ENCODE measurements at places on chromosomes 6 and 20.

DNA sequence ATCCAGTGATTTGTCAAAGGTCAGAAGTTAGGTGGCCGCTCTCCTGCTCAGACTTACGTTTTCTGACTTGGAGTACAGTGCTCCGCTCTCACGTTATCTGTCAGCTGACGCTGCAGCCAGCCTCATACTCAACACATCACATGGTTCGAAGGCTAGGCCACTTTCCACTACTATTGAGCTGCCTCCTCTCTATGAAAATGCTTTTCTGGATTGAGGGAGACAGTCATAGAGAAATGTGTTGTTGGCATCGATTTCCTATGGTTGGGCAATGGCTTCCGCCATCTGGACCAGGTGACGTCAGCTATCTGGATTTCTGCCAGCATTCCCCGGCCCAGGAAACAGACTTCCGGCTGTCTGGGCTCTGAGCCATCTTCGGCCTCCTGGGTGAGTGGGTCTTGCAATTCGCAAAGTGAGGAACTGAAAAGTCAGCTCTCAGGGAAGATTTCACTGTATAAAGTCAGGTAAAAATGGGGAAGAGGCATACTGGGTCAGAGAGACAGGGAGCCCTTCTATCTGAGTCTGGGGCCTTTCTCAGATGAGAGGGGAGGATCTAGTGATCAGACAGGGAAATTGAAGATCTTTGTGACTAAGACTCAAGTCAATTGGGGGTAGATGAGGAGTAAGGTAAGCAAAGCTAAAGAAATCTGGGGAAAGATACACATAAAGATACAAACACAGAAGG, 37.5 kb upstream of the IER3 start:
- no peak for DNase-seq

DNA sequence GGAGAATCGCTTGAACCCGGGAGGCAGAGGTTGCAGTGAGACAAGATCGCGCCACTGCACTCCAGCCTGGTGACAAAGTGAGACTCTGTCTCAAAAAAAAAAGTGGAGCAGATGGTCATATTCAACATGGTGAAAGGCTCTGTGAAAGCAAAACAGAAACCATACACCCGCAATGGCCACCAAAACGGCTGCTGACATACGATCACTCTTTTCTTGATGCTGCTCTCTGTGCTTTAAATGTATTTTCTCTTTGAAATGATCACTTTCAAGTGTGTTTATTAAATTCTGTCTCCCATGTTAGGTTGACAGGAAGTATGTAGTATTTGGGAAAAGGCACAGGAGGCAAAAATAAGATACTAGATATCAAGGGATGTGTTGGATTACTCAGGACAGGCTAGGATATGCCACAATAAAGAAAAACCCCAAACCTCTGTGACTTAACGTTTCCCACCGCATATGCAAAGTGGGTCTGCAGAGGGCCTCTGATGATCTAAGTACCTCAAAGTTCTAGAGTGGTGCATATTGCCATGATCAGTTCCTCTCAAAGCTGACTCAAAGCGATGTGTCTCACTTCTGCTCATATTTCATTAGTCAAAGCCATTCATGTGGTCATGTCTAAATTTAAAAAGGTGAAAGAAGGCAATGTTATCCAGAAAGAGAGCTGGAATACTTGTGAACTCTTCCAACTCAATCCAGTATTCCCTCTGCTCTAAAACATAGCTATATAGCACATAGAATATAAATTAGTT, 155.1 kb upstream of the SOX4 start:
- no peak for DNase-seq

- no peak for DNase-seq
Observed at GRCh38 chr20:43844778-43845614, 69.7 kb upstream of the TOX2 start.

DNA sequence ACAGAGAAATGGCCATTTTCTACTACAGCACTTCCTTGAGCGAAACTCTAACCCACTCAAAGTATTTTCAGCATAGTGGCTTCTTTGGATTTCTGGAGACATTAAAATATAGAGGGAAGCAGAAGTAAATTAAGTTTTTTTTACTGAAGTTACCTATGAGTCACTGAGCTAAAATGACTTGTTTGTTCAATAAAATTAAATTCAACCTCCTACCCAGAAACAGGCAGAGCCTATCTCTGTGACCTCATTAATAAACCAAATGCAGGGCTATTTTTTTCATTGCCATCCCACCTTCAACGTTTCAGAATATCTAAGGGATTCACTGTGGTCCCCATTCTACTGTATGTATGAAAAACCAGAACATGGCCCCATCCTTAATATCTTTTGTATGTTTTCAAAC, 133.0 kb downstream of the MTFR2 start:
- no peak for DNase-seq

GRCh38 chr6:134446218-134446848, 128.4 kb upstream of the SGK1 start:
- DNase-seq: no peak

- no peak for DNase-seq
Observed at GRCh38 chr6:127641905-127642304, 64.9 kb downstream of the C6orf58 start.

DNA sequence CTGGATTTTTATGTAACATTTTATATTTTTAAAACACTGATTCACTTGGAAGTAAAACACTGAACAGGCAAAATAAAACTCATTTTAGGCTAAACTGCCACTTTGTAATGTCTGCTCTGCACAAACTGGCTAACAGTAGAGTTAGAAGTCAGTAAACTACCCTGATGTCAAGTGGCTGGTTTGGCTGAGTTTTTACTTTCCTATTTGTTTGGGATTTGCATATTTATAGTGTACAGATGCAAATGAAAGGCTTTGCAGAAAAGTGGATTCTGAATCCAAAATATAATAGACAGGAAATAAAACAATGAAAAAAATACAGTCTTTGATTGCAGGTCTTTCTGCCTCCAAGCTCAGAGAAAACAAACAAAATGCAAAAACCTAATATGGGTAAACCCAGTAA, 213.1 kb downstream of the CDH26 start:
- no peak for DNase-seq

DNA sequence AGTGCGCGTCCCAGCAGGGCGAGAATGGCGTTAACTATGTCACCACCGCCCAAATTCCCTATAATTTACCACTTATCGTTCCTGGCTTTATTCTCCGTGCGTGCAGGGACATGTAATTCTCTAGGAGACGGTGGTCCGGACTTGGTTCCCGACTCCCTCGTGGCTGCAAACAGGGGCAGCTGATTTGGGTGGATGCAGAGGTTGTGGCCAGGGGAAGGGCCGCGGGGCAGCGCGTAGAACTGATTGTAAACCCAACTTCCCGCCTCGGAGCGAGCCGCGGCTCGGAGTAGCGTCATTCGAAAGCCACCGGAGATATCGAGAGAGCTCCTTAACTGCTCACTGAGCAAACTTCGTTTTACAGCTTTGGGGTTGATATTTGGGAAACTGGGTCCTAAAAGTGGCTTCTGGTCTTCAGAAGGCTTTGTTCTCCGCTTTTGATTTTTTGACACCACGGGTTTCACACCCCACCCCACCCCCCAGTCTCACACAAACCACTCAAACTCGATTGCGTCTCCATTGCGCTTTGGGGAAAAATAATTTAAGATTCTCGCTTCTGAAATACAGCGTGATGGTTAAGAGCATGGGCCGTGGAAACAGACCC, 17.5 kb upstream of the ZSCAN9 start:
- no peak for DNase-seq

GRCh38 chr20:63254606-63255384, 532 bp upstream of the NKAIN4 start:
- no peak for DNase-seq

GRCh38 chr20:49945701-49946477, 9.7 kb downstream of the RNF114 start:
- no peak for DNase-seq

- no peak for DNase-seq
Observed at GRCh38 chr6:53295176-53295575, 53.6 kb downstream of the ELOVL5 start.

- no peak for DNase-seq
Observed at GRCh38 chr6:167748458-167749379, 78.0 kb upstream of the AFDN start.

- DNase-seq: no peak
Observed at GRCh38 chr20:3312940-3313682, 74.1 kb upstream of the SLC4A11 start.

GRCh38 chr6:16694781-16695578, 66.3 kb downstream of the ATXN1 start:
- no peak for DNase-seq

DNA sequence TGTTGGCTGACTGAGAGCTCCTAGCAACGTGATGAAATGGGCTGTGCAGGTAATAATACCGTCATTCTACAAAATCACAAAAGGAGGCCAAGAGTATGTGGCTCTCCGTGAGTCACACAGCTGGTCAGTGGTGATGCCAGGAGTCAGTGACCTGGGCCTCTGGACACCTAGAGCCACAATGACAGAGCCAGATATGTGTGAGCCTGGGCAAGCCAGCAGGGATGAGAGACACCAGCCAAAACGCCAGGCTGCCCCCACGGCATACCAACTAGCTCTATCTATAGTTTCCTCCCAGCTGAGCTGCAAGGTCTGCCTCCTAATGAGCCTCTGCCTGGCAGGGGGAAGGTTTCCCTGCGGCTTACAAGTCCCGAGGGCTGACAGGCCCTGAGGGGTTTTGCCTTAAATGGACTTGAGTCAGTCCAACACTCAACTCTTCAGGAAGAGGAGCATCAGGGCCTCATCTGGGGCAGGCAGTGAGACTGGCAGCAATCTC, 70.0 kb downstream of the CPNE5 start:
- DNase-seq: no peak

- no peak for DNase-seq
Observed at GRCh38 chr20:945841-946240, 29.7 kb upstream of the ANGPT4 start.

- no peak for DNase-seq
Observed at GRCh38 chr6:3569816-3570215, 113.0 kb upstream of the SLC22A23 start.

DNA sequence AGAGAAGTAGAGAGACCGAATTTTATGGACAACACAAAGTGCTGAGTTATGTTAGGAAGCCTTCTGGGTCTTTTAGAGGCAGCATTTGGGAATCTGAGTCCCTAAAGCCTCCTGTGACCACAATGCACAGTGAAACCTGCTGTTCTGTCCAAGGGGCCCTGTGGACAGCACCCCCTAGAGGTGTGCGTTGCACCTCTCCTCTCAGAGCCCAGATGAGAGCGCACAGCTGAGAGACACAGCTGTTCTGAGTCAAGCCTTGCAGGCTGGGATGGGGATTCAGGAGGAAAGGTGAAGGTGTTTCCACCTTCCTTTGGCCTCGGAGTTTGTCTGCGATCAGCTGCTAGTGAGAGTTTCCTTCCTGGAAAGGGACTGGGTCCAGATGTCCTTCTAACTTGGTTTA, 13.0 kb downstream of the PCK1 start:
- no peak for DNase-seq

- DNase-seq: no peak
Observed at GRCh38 chr20:33209789-33210188, 7.4 kb upstream of the BPIFA3 start.

DNA sequence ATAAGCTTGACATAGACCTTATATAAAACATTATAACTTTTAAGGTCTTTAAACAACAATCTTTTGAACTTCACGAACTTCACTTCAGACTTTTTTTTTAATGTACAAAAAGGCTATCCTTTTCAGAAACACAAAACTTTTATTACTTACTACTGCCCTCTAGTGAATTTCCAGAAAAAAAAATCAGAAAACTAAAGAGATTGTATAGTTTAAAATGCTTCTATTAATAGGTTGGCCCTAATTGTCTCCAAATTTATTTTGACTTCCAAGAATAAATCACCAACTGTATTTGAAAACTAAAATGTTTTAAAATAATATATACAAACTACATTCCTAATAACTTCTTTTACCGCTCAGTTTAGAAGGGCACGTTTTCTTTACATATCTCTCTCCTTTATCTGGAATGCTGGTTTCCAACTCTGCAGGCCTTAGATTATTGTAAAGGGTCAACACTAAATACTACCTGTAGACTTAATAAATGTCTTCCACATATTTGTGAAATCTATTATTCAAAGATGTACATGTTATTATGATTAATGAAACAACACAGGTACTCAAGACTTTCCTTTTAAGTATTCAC, 66.8 kb downstream of the LMBRD1 start:
- no peak for DNase-seq

GRCh38 chr6:40959781-40960327, 79.2 kb downstream of the UNC5CL start:
- DNase-seq: no peak

GRCh38 chr6:27754408-27754782, 157.8 kb downstream of the OR2B2 start:
- DNase-seq: no peak

DNA sequence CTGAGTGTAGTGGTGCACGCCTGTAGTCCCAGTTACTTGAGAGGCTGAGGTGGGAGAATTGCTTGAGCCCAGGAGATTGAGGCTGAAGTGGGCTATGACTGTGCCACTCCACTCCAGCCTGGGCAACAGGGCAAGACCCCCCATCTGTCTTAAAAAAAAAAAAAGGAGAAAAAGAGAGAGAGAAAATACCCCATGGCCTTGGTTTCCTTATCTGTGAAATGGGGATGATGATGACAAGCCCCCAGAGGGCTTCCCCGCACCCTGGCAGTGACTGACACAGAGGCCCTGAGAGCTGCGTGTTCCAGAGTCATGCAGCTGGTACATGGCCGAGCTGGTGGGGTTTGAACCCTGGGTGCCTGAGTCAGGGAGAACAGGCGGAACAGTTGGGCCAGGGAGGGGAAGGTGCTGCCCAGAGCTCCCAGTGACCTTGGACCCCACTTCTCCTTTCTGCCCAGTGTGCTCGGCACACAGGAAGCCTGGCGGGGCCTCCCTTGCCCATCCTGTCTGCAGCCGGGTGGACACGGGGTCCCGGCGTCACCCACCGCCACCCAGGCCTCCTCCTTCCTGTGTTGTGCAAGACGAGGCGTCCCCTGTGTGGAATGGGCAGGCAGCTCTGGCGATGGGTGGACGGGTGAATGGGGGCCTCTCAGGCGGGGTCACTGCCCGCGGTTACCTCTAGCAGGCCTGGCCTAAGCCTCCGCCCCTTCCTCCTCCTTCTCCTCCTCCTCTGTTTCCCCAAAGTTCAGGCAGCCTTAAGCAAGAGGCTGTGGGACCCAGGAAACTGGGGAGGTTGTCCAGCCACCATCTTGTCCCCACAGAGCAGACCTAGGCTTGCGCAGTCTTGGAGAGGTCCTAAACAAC, 84.2 kb downstream of the CEBPB start:
- DNase-seq: no peak

Data from stimulated activated CD4-positive, alpha-beta T cell treated with anti-CD3 and anti-CD28 coated beads, Interleukin-2, amount 100 ng/mL, for 4 hours (primary cell).